ENCODE measurements at places on chromosomes 11 and 22.

- no peak for DNase-seq
Observed at GRCh38 chr11:1932105-1932480, 12.6 kb downstream of the TNNT3 start.

GRCh38 chr11:73415854-73416615, 39.8 kb downstream of the RELT start:
- DNase-seq = peak; percentile 47

- no peak for DNase-seq
Observed at GRCh38 chr11:76131671-76132631, 74.4 kb downstream of the WNT11 start.

DNA sequence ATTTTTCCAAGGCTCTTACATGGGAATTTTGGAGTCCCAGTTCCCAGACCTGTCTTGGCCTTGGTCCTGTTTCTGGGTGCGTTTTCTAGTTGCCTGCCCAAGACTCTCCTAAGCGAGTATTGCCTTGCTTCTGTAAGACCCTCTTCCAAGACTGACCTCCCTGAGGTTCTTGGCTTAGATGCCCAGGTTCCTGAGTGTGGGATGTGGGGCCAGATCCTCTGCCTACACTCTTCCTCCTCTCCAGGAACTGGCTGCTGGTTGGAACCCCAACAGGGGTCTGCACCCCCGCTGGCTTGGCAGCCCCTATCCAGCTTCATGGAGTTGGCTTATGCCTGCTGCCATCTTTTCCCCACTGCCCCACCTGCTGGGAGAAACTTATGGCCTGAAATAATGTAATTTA, 429.5 kb downstream of the TENM4 start:
- no peak for DNase-seq

GRCh38 chr11:114098927-114099326, 39.4 kb downstream of the ZBTB16 start:
- no peak for DNase-seq

GRCh38 chr11:22115470-22116029, 77.3 kb upstream of the ANO5 start:
- DNase-seq = no peak

GRCh38 chr22:50684501-50684900, 11.9 kb downstream of the SHANK3 start:
- DNase-seq = no peak

DNA sequence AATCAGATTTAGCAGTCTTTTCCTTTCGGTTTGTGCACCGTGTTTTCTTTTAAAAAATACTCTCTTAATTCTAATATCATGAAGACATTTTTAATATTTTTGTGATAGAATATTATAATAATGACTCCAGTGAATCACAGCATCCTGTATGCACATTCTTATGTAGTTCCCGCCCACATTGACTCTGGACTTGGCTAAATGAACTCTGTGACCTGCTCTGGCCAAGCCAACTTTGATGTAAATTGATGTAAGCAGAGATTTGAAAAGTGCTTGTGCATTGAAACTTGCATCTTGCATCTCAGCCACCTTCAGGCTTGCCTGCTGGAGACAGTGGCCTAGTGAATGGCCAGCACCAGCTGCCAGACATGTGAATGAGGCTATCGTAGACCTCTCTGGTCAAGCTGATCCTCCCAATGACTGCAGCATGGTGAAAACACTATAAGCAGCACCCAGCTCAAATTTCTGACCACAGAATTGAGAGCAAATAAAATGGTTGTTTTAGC, 29.2 kb upstream of the PGM2L1 start:
- DNase-seq = no peak

DNA sequence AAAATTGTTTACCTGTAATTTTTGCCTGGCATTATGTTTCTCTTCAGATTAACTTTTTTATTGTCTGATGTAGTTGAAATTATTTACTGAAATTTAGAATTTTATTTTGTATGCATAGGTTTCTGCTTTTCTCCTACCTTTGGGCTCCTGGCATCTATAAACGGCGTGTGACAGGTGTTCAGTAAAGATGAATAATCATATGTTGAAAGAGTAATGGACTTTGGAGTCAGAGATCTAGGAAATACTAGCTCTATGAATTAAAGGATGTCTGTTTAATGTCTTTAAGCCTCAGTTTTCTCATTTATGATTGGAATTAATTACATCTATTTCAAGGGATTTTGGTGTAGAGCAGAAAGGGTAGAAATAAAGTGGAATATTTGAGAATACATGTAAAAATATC, 7.2 kb upstream of the ANGPTL5 start:
- no peak for DNase-seq

GRCh38 chr11:57290288-57290687, 34.5 kb downstream of the TNKS1BP1 start:
- no peak for DNase-seq

DNA sequence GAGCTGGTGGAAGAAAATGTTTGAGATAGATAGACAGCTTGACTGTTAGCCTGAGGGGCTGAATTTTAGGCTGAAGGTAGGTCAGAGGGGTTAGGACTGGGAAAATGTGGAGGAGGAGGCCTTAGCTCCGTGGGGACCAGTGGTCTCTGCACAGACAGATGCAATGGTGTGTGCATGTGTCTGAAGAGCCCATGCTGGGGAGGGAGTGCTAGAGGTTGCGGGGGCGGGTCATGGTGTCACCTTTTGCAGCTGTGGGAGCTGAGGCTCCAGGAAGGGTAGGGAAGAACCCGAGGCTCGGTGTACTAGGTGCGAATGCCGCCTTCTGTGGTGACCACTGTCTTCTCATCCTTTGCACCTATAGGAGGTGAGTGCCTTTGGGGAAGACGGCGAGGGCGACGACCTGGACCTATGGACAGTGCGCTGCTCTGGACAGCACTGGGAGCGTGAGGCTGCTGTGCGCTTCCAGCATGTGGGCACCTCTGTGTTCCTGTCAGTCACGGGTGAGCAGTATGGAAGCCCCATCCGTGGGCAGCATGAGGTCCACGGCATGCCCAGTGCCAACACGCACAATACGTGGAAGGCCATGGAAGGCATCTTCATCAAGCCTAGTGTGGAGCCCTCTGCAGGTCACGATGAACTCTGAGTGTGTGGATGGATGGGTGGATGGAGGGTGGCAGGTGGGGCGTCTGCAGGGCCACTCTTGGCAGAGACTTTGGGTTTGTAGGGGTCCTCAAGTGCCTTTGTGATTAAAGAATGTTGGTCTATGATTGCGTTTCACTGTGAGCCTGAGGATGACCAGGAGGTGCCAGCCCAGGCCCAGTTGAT, 1.6 kb downstream of the SDF2L1 start:
- no peak for DNase-seq

- no peak for DNase-seq
Observed at GRCh38 chr11:77884186-77884828, 63.4 kb downstream of the AAMDC start.

DNA sequence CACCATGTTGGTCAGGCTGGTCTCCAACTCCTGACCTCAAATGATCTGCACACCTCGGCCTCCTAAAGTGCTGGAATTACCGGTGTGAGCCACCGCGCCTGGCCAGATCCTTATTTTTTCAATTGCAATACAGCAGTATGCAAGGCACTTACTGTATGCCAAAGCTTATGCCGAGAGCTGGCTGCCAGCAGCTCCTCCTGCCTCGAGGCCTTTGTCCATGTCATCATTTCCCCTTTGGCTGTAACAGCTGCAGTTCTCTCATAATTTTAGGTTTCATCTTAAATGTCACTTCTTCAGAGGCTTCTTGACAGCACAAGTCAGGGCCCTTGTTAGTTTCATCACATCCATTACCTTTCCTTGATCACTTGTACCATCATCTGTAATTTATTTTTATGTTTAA, 1.5 kb upstream of the SREBF2 start:
- DNase-seq = no peak

DNA sequence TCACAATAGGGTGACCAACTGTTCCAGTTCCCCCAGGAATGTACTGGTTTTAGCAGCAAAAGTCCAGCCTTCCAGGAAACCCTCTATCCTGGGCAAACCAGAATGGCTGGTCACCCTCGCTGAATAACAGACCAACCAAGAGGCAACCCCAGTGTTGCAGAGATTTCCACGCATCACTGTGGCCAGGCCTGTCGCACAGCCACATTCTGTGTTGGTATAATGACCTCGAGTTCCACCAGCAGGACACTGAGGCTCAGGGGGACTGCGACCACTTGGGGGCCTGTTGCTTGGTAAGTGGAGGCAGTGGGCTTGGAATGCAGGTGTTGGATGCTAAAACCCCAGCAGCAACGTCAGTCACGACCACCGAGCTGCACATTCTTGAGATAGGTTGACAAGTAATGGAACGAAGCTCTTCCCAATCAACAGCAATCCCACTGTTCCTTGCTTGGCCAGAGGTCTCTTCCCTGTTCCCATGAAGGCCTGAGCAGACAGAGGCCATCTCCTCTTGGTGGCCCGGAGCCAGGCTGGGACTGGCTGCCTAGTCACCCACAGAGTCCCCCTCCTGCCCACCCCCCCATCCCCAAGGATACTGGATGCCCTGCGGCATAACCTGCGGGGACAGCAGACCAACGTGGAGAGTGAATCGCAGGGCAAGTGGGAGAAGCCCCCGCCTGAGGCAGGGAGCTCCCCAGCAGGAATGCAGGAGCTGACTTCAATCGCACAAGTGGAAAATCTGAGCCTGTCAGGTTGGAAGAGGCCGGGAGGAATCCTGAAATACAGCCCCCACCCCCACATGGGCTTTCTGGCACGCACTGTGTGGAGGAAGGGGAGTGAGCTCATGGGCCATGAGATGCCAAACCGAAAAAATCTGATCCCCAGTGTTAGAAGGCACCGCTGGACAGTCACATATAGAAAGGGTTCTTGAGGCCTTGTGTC, 43.4 kb upstream of the MN1 start:
- DNase-seq = no peak

GRCh38 chr11:36002796-36003195, 58.9 kb downstream of the LDLRAD3 start:
- no peak for DNase-seq

DNA sequence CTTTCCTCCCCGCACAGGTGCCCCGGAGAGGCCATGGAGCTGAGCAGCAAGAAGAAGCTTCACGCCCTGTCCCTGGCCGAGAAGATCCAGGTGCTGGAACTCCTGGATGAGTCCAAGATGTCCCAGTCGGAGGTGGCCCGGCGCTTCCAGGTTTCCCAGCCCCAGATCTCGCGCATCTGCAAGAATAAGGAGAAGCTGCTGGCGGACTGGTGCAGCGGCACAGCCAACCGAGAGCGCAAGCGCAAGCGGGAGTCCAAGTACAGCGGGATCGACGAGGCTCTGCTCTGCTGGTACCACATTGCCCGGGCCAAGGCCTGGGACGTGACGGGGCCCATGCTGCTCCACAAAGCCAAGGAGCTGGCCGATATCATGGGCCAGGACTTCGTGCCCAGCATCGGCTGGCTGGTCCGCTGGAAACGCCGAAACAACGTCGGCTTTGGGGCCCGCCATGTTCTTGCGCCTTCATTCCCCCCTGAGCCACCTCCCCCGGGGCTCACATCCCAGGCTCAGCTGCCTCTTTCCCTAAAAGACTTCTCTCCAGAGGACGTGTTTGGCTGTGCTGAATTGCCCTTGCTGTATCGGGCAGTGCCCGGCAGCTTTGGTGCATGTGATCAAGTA, 1.3 kb downstream of the TIGD3 start:
- DNase-seq = no peak

DNA sequence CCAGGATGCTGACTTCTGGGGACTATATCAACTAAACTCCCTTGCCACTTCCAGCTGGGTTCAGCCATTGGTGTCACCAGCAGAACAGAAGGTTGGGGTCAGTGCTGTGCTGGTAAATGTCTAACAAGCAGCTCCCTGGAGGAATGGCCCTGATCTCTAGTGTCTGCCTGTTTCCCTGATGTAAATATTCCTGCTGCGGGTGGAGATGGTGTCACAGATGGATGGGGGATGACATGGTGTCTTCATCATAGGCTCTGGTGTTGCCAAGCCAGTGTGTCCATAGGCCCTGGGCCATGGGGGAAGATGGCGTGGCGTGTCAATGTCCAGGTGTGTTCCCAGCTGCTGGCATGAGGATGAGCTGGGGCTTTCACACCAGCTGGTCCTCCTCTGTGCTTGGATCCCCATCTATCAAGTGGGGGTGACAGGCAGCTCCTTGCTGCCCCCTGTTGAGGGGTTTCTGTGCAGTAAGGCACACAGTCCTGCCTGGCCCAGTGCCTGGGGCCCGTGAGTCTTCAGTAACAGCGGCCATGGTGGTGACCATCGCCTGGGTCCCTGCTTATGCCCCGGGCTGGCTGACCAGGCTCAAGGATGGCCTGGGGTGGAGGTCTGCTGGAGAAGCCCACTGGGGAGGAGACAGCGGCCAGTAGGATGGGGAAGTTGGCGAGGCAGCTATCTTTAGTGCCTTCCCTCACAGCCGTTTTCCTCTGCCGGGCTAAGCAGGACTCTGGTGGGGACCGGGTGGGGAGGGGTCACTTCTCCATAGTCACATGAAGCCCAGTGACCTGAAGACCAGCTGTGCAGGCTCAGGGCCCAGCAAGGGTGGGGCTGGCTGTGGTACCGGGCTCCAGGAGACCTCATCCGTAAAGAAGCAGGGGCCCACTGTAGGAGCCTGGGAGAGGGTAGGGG, 12.7 kb downstream of the RPL3 start:
- DNase-seq = no peak

DNA sequence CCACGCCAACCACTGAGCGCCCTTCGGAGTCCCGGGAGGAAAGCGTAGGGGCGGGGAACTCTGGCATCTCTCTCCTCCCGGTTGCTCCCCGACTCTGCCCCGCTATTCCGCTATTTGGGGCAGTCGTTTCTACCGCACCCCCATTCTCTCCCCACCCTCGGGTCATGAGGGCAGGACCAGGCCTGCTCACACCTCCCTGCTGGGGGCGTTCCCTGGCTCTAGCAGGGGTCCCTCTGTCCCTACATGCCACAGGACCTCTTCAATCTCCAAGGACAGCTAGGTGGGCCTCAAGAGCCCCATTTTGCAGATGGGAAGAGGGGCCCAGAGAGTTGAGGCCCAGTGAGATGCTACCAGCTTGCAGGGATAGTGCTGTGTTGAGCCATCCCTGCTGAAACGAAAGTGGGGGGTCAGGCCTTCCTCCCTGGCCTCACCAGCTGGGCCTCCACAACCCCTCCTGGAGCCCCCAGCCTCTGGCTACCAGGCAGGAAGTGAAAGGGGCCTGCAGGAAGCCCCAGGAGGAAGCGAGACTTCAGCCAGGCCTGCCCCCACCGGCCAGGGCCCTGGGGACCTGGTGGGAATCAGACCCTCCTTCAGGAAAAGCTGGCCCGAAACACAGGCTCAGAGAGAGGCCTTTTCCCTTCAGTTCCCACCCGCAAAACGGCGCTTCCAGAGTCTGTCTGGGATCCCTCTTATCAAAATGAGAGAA, 5.5 kb upstream of the SHISA8 start:
- no peak for DNase-seq

DNA sequence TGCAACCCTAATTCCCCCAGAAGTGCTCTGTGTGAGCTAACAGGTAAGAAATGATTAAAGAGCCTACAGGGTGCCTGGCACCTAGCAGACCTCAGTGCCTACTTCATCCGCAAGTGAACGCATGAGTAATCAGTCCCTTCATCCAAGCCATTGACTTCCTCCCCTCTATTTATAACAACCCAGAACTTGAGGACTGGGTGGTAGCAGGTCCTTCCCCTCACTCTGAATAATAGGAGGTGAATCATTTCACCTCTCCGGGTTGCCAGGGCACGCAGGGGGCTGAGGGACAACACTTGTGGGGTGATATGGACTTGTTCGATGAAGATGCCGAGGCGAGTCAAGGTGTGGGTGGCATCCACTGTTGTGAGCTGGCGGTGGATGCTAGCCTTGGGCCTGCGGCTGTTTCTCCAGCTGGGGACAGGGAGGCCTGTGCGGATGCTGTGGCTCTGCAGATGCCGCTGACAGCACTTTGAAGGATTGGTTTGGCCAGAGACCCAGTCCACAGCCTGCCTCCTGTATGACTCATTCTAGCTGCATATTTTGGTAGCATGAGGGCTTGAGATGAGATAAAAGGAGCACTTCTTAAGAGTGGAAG, 11.7 kb upstream of the SORL1-AS1 start:
- peak; percentile 67 for DNase-seq
